ENCODE measurements at places on chromosomes 1 and 21.

DNA sequence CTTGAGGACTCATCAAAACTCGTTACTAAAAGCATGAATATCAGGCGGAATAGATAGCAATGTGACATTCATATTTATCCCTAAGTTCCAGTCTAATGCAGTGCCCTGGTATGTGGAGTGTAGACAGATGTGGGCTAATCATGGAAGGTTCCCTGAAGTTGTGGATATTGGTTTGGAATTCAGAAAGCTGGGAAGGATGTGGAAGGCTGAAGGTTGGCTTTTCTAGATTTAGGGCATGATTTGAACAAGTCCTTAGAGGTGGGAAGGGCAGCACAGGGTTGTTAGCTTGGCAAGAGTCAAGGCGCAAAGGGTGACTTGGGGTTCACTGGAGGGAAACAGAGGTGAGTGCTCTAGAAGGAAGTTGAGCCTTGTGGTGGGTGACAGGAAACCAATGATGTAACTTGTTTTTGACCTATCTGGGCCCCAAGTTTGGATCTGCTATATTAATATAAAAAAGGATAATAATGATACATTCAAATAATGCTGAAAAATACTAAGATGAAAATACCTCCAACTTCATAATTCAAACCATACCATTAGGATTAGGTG is 21.9 kb downstream of the LGALS8 start:
- no peak for DNase-seq

GRCh38 chr21:26067836-26068594 is 102.6 kb downstream of the APP start:
- no peak for DNase-seq

GRCh38 chr1:202821467-202821866 is 10.7 kb downstream of the PCAT6 start:
- peak; percentile 26 for DNase-seq

GRCh38 chr1:31072304-31072746 is 6.8 kb upstream of the PUM1 start:
- DNase-seq: no peak

- DNase-seq: no peak
Observed at GRCh38 chr1:47522935-47523834, 85.3 kb downstream of the FOXD2 start.

GRCh38 chr21:29098156-29098555 is 24.7 kb upstream of the CCT8 start:
- no peak for DNase-seq

- DNase-seq: no peak
Observed at GRCh38 chr21:43806017-43806710, 16.8 kb downstream of the RRP1 start.

GRCh38 chr1:45512641-45513054 is 9.0 kb downstream of the PRDX1 start:
- peak; percentile 41 for DNase-seq

- DNase-seq: no peak
Observed at GRCh38 chr1:205041001-205041715, 1.9 kb upstream of the CNTN2 start.

DNA sequence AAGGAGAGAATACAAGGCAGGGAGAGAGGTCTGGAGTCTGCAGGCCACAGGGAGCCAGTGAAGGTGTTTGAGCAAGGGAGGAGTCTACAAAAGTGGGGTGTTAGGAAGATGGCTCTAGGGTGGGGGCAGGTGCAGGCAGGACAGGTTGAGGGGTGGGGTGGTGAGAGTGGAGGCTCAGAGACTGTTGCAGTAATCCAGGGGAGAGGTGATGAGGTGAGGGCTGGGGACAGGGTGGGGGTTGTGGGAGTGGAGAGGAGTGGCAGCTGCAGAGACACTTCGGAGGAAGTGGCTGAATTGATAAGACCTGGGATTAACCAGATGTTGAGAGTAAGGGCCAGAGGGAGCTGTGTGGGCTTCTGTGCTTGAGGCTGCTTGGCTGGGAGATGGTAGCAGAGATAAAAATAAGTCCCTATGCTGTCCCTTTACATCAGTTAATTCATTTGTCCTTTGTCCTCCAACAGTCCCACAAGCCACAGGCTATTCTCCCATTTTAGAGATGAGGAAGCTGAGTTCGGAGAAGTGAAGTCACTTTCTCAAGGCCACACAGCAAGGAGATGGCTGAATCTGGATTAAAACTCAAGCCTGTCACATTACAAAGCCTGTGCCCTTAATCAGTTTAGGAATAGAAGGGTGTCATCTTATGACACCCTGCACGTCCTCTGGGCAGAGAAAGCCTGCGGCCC is 54.8 kb upstream of the SYNC start:
- no peak for DNase-seq

- DNase-seq: no peak
Observed at GRCh38 chr1:20368866-20369470, 78.3 kb downstream of the VWA5B1 start.

DNA sequence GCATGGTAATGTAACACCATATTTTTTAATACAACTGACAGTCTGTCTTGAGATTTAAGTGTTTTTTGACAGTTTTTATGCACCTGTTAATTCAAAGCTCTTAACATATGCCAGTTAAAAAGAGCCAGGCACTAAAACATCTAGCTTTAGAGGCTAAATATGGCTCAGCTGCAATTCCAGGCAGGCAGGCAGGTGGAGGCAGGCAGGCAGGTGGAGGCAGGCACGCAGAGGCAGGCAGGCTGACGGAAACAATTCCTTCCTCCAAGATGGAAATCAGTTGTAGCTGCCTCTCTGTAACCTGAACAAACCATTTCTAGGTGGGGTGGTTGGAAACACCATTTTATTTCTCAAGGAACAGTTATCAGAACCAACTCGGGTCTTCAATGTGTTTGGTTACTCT is 51.2 kb downstream of the GORAB start:
- no peak for DNase-seq

GRCh38 chr1:223849352-223850254 is 3.9 kb upstream of the TP53BP2 start:
- DNase-seq: no peak

- DNase-seq: no peak
Observed at GRCh38 chr1:160325252-160325651, 17.8 kb downstream of the COPA start.

GRCh38 chr1:197198911-197199310 is 52.4 kb upstream of the ASPM start:
- no peak for DNase-seq

DNA sequence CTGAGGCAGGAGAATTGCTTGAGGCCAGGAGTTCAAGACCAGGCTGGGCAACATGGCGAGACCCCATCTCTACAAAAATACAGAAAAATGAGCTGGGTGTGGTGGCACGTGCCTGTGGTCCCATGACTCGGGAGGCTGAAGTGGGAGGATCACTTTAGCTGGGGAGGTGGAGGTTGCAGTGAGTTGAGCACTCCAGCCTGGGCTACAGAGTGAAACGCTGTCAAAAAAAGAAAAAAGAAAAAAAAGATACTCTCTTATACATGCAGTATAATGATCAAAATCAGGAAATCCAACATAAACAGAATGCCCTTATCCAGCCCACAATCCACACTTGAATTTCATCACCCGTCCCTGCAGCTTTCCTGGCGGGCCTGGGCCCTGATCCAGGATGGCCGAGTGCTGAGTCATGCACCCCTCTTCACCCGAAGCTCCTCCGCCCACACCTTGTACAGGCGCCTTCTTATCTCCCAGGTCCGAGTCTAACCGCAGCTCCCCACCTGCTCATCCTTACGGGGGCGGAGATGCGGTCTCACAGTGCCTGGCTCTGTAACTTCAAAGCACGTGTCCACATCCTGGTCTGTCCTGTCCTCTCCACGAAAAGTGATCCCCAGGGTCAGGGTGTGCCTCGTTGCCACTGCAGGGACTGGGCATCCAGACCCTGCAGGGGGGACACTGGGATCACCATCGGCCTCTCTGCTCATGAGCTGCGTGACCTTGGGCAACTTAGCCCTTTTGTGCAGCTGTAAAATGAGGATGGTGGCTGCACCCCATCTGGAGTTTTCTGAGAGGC is 120.2 kb upstream of the SLC45A1 start:
- peak; percentile 84 for DNase-seq
